Brain microvascular endothelial cell (primary cell): ENCODE measurements at places on chromosomes 7 and 10.

DNA sequence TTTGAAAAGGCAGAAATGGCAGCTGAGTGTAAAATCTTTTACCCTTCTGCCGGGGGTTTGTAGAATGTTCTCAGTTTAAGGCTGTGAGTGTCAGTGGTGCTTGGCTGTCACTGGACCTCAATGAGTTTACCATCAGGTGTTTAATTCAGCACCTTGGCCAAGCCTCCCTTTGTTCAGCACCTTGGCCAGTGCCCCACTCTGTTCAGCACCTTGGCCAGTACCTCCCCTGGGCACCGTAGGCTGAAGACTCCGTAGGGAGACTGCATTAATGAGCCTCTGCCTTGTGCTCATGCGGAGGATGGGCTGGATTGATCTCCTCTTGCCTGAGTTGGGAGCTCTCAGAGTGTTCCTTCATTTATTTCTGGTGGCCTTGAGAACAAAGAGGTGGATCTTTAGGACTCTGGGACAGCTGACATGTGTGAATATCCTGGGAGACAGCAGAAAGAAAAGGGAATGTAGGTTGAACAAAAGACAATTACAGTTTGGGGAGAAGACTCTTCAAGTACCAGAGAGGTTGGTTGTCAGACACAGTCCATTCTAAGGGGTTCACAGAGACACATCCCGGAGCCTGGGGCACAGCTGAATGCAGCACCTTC lies 1.6 kb downstream of the FAM24A start:
- peak; percentile 44 for DNase-seq

- no peak for DNase-seq
Measured at GRCh38 chr10:53166325-53166724, 393.7 kb upstream of the MBL2 start.

GRCh38 chr10:77892021-77892739 lies 34.4 kb downstream of the DLG5 start:
- DNase-seq = no peak

GRCh38 chr7:150379441-150380379 lies 580 bp downstream of the ZNF775 start:
- DNase-seq = no peak

DNA sequence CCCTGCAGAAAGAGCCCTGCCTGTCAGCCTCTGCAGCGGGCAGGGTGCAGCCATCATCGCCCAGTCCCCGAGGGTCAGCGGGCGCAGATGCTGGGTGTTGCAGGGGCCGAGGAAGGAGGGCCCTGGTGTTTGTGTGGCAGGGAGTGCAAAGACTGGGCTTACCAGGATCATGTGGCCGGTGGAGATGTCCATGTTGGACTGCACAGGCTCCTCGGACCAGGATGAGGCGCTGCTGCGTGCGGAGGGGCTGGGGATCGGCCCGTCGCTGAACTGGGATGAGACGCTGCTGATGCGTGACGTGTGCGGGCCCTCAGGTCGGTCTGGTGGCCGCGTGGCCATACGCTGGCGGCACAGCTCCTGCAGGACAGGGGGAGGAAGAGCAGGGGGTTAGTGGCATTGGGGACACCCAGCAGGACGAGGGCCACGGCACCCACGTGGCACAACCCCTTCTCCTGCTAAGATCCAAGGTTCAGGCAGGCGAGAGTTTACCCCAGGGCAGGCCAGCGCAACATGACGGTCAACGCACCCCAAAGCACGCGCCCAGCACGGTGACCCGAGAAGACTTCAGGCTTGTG lies 319.5 kb downstream of the DNAJB6 start:
- no peak for DNase-seq

DNA sequence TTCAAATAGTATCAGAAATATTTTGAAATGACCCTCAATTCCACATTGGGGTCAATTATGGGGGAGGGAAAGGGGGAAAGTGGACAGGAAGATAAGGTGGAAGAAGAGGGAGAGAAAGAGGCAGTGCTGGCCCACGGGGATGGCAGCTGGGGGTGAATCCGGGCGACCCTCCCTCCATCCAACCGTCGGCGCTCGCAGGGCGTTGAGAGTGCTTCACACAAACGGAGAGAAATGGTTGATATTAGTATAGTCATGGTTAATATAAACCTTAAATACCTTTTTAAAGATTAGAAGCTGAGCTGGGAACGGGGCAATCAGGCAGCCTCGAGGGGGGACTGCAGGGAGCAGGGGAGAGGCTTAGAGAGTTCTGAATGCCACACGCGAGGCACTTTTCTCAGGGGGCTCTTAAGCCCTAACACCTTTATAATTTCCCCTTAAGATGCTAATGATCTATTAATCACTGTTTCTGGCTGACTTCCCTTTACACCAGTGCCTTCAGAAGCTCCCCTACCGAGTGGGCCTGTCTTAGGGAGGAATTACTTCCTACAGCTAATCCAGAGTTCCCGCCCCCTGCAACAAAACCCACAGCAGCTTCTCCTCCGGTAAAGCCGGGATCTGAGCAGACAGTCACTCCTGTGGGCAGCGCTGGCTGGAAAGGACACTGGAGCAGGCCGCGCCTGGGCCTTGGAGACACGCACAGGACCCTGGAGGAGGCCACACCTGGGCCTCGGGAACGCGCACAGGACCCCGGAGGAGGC lies 39.5 kb downstream of the PRKAG2 start:
- no peak for DNase-seq

GRCh38 chr7:133750287-133750686 lies 376.9 kb upstream of the LRGUK start:
- no peak for DNase-seq

- DNase-seq = no peak
Measured at GRCh38 chr7:88314061-88314491, 7.4 kb upstream of the STEAP4 start.

DNA sequence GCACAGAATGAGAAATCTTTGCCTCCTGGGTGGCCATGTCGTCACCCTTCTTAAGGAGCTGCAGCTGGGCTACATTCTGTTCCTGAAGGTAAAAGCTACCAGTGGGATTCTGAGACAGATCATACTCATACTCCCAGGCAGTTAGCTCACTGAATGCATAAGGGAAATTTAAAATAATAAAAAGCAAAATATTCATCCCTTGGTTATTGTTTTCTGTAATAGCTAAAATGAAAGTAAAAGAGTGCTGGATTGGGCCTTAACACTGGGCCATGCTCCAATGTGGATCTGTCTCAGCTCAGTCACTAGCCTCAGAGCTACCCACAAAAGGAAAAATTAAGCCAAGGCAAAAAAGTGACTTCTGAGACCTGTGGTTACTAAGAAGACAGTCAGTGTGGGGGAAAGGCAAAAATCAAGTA lies 8.9 kb upstream of the DYNC2I1 start:
- DNase-seq = no peak

- DNase-seq = no peak
Measured at GRCh38 chr7:78714356-78714755, 739.1 kb downstream of the MAGI2 start.

DNA sequence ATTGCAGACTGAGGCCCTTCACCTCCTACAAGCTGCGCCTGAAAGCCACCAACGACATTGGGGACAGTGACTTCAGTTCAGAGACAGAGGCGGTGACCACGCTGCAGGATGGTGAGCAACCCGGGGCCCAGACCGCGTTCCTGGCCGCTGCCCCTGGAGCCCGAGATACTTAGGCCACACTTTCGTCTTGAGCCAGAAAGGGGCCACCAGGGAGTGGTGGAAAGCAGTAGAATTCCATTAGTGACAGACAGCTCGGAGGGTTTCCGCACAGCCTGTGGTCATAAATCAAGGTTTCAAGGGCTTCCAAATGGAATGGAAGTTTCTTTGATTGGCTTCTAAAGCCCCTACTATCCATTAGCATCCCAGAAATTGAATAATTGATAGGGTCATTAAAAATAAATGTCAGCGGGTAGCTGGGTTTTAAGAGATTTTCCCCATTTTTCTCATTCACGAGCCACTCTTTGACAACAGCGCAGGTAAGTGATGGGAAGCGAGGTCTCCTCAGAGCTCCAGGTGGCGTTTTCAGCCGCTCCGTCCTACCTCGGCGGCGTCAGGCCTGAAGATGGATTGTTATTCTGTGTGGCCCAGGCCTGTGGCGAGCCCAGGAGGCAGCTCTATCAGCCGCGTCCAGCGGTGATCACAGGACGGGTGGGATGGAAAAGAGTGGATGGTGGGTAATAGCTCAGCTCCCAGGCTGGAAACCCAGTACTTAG lies 523.5 kb upstream of the FOXK1 start:
- DNase-seq = no peak

DNA sequence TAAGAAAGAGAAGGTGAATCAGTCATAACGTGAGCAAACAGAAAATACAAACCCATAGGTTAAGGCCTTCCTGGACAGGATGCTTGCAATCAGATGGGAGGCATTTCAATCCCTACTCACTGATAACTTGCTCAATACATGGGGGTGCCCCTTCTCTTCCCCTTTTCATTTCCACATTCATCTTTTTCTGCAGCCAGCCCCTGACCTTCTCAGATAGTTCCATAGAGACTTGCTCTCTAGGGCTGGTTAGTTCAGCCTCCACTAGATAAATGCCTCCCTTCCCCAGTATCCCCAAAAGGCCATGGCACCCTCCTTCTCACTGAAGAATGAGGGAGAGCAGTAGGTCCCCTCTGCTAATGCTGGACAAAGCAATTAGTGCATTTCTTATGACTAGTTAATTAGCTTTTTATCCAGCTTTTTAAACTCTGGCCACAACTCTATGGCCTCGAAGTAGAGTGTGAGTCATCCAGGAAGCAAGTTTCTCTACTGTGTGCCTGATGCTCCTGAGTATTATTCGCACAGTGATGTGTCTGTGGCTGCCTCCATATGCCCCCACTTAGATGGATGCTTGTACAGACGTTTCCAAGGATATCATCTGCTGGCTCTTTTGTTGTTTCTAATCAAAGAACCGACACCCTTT lies 12.7 kb downstream of the CHN2 start:
- DNase-seq = no peak

DNA sequence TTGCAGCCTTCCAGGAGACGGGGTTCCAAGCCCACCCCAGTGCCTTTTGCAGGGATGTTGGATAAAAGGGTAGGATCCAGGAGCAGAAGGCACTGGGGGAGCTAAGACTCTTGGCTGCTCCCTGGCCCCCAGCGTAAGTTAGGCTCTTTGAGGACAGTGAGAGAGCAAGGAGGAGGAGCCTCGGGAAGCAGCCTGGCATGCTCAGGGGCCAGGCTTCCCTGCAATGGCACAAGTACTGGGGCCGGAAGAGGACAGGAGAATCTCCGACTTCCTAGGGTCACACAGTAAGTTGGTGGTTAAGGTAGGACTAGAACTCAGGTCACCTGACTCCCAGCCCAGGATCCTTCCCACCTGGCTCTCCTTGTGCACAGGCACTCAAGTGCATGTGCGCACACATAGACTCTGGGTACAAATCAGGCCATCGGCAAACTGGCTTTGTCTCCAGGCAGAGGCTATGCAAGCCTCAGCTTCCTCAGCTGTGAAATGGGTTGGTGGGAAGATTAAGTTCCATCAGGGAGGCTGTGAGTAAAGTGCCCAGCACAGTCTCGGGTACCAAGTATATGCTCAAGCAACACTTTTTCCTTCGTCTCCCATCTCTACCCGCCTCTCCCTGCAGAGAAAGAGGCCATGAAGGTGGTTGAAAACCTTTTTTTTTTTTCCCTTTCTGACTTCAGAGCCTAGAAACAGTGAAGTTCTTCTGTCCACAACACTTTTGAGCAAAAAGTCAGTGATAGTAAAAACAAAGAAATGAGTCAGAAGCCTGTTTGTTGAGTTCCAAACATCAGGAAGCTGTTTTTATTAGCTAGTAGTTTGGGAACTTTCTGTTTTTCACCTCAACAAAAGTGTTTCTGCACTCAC lies 79.1 kb downstream of the NEURL1 start:
- no peak for DNase-seq

- DNase-seq = no peak
Measured at GRCh38 chr10:17227367-17228090, 512 bp upstream of the VIM start.

DNA sequence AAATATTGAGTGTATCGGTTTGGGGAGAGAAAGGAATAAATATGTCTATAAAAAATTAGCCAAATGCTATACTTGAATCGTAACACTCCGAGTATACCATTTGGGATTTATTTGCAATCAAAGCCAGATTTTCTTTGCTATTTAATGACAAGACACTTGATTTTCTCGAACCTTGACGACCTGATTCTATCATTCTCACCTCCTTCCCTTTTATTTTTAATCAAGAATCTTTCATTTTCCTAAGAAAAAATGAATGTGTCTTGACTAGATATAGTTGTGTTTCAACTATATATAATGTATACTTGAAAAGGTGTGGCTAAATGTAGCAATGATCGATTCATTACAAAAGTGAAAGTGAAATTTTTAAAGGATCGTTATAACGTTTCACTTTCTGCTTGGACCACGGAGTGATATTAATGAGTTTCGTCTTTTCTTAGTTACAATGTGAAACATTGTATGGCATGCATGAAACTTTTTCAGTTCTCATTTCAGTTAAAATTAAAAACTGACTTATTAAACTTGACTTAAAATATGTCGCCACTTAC lies 562 bp downstream of the NUB1 start:
- DNase-seq = no peak

DNA sequence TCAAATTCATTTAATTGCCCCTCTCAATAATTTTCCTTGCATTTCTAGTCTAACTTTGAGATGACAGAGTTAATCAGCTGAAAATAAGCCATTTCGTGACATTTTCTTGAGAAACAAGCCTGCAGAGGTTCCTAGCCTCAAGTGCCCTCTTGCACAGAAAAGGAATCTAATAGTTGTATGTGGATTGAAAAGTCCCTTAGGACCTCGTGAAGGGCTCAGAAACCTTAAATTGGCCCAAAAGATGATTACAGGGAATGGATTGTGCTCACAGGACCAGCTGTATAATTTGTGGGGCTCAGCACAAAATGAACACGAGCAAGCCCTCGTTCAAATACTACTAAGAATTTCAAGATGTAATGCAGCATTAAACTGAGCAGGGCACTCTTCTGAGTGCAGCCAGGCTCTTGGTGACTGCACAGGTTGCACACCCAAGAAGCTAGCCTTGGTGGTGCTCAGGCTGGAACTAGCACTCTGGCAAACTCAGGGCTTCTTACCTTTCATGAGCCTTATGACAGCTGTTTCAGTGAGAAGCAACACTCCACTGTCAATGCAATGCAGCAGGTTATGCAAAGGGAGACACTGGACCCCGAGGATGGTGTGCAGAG lies 102.2 kb downstream of the GSAP start:
- no peak for DNase-seq

DNA sequence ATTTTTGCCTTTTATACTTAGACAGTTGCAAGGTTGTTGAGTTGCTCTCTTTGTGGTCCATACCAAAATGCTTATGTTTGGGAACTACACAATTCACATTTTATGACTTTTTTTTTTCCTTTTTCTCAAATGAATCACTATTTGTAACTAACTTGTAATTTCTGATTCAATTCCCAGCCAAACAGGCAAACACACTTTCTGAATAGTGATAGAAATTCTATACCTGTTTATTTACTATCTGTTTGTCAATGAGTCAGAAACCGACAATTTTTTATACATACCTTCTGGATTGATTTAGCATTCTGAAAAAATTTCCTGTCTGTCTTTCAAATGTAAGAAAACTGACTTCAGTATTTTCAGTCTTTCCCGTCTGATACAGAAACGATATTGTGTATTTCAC lies 69.1 kb downstream of the MBL2 start:
- no peak for DNase-seq

DNA sequence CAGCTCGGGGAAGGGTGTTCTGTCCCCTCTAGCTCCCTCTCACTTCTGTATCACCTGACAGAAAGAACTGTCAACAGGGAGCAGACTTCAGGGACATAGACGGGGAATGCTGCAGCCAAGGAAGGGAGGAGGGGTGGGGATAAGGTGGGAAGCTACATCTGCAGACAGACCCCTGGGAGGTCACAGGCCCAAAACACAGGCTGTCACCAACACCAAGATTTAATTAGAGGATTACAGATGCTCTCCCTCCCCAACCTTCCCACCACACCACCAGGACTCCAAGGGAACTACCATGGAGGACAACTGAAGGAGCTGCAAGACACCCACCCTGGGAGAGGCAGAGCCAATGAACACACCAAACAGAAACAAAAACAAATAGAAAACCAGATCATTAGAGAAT lies 425.2 kb upstream of the VSTM2A start:
- DNase-seq = no peak
